Bronchial epithelial cell (primary cell): ENCODE measurements at places on chromosomes 3 and 15. TPM values are rescaled to one million over a fixed set of nuclear protein-coding genes. Genes with fewer than 3 reads are reported as not detected.

SH2D7 gene
- not detected in 2 replicates for total RNA-seq

GRCh38 chr15:51675234-51675633 lies 6.1 kb upstream of the SCG3 start:
- DNase-seq, result no peak

DNA sequence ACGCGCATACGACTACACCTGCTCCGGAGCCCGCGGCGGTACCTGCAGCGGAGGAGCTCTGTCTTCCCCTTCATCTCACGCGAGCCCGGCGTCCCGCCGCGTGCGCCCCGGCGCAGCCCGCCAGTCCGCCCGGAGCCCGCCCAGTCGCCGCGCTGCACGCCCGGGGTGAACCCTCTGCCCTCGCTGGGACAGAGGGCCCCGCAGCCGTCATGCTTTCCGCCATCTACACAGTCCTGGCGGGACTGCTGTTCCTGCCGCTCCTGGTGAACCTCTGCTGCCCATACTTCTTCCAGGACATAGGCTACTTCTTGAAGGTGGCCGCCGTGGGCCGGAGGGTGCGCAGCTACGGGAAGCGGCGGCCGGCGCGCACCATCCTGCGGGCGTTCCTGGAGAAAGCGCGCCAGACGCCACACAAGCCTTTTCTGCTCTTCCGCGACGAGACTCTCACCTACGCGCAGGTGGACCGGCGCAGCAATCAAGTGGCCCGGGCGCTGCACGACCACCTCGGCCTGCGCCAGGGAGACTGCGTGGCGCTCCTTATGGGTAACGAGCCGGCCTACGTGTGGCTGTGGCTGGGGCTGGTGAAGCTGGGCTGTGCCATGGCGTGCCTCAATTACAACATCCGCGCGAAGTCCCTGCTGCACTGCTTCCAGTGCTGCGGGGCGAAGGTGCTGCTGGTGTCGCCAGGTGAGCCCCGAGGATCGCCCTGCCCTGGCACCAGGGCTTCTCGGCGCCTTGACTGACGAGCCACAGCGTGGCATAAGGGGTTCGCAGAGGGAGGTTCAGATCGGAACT lies 420 bp downstream of the SLC27A2 start:
- DNase-seq, result no peak

- no peak for DNase-seq
Measured at GRCh38 chr3:55484801-55485791, 2.0 kb downstream of the WNT5A start.

GRCh38 chr3:141456301-141456625 lies 30.6 kb upstream of the RASA2 start:
- peak; percentile 49 for DNase-seq

GRCh38 chr3:48727511-48727910 lies 10.5 kb upstream of the IP6K2 start:
- DNase-seq, result no peak

DHFR2 gene
- total RNA-seq, result 1.3 and 1.9 TPM in 2 replicates

DNA sequence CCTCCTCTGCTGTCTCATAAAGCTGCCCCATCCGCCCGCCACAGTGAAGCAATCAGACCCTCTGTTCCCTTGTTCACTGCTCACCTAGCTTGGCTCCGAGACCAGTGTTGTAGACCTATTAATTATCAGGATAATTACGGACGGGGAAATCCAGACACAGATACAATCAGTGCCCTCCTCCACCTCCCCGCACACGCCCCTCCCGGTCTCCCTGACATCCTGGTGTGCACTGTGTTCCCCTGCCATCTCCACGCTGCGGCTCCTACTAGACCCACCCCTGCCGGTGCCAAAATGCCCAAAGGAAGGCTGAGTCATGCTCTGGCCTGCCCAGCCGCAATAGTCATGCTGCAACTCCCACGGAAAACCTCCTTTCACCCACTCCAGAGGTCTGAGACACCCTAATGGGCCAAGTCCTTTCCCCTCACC lies 277.3 kb upstream of the TLE3 start:
- DNase-seq, result peak; percentile 86

GRCh38 chr15:60972301-60972700 lies 256.8 kb downstream of the RORA start:
- peak; percentile 78 for DNase-seq

- DNase-seq, result peak; percentile 80
Measured at GRCh38 chr3:55476515-55476914, 10.6 kb downstream of the WNT5A start.

DNA sequence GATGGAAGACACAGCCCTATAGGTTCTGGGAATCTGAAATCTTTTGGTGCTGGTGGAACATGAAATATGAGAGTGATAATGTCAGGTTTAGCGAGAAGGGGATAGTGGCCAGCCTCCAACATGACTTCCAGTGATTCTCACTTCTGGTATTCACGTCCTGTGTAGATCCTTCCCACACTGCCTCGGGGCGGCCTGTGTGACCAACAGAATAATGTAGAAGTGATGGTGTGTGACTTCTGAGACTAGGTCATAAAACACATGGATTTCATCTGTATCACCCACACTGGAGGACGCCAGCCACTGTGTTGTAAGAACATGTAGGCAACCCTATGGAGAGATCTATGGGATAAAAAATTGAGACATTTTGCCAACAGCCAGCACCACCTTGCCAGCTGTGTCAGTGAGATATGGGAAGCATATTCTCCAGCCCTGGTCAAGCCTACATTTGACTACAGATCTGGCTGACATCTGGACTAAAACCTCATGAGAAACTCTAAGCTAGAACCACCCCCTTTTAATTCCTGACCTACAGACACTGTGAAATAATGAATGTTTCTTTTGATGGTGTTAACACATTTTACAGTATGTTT lies 25.5 kb upstream of the NUDT16 start:
- no peak for DNase-seq

DNA sequence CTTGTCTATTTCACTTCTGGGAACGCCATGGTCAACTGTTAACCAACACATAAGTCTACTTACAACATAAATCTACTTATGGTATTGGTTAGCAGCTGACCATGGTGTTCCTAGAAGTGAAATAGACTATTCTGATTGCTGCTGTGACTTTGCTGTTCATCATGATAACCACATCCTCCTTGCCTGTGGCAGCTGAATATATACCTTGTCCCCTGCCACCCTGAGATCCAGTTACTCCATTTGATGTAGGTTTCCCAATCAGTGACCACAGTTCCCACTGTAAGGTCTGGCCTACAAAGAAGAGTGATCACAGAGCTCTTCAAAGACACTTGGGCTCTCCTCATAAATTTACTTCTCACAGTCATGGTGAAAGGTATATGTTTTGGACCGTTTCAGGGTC lies 66.8 kb upstream of the ALDH1A3 start:
- DNase-seq, result no peak

STRIT1 gene
- not detected in 2 replicates for total RNA-seq

TXNRD3 gene
- 9.9 and 10.3 TPM in 2 replicates for total RNA-seq

DNA sequence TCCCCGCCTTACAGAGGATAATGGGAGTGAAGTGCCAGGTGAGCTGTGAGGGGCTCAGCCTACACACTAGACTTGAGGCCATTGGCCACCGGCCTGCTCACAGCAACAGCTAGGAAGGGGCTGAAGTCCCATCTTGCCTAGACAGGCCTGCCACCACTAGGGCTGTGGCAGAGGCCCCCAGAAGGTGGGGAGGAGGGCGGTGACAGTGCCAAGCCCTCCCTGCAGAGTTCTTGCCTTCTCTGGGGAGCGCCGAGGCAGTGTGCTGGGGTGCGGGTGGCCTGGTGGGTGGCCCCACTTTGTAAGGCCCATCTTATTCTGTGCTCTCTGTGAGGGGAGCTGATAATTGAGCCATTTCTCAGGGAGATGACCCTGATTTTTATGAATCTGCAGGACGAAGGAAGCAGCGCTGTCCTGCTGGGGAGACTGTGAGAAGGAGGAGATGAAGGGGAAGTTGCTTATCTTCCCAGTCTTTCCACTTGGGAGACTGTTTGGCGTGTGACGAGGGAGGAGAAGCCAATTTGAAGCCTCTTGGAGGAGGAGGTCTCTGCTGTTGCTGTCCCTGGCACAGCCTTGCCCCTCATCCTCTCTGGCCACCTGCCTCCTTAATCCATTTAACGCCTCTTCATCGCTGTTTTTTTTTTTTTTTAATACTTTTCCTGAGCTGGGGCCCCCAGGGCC lies 104.3 kb downstream of the LINGO1 start:
- no peak for DNase-seq

- DNase-seq, result no peak
Measured at GRCh38 chr3:174331095-174331800, 527.9 kb upstream of the NAALADL2 start.

DNA sequence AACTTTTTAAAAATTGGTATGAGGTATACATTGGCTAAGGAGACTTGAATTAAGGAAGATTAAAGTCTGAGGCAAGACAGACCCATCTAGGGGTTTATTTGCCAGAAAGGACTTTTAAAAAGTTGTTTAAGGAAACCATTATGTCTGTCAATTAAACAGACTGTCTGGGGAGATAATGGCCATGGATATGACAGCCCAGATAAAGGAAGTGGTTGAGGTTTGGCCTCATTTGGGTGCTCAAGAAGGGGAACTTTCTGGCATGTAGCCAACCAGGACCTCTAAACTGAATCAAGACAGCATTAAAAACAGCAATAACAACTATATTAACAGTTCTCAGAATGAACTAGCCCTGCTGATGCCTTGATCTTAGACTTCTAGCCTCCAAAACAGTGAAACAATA lies 9.9 kb upstream of the CD200R1L start:
- DNase-seq, result no peak

UBE2Q2 gene
- 28.8 and 32.1 TPM in 2 replicates for total RNA-seq

POLQ gene
- 0.79 and 1.3 TPM in 2 replicates for total RNA-seq

- peak; percentile 22 for DNase-seq
Measured at GRCh38 chr3:45626096-45626887, 31.7 kb downstream of the LIMD1 start.

- DNase-seq, result peak; percentile 82
Measured at GRCh38 chr3:40043444-40043755, 234.0 kb downstream of the MYRIP start.
